NCI-H524 (cell line): ENCODE measurements at places on chromosomes 3 and 15.

DNA sequence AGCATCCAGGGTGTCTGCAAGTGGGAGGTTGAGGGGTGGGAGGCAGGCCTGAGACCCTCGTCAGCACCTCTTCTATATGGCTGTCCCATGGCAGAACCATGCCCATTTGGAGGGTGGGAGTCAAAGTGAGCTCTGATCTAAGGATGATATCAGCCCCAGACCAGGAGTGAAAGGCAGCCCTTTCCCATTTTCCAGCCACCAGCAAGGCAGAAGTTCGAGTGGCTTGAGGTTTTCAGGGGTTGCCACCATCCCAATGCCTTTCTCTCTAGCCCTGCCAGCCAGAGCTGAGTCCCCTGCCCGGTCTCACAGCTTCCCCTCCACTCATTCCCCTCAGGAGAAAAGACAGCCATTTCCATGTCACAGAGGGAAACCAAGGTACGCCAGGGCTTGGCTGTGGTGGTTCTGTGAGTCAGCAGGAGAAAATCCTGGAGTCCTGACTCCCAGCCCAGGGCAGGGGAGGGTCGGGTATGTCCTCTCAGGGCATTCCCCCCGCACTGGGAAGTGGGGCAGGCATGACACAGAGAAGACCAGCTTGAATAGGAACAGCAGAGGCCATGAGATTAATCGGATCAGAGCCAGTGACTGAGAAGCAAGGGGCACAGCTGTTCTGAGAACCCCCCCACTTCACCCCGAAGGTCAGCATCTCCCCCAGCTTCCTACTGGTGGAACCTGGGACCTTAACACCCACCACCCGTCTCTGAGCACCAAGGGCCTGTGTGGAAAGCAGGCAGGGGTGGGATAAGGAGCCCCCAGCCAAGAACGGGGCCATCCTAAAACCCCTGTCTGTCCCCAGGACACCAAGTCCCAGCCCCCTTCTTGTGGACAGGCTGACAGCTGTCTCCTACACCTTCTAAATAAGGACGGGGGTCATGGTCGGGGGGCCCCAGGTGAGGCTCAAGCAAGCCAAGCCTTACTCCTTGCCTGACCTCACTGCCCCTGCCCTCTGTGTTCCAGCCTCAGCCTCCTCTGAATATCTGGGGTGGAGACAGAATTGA is 965 bp upstream of the SLC38A3 start:
- DNase-seq = no peak

- DNase-seq = peak; percentile 38
Observed at GRCh38 chr3:81920816-81921215, 159.4 kb upstream of the GBE1 start.

GRCh38 chr15:89352476-89352875 is 17.9 kb upstream of the POLG start:
- DNase-seq = no peak

DNA sequence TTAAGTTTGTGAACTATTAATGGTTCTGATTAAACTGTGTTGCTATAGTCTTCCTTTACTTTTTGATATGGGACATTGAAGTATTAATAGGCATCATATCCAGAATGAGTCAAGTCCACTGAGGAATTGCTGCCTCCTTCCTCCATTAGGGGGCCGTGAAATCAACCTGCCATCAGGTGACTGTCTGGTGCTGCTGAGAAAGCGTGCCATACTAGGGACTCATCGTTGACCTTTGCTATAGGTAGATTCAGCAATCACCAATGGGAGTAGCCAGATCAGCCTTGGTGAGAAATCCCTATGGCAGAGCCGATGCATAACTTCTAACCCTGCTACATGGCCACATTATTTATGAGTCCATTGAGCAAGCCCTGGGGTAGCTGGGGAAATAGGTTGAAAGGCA is 30.1 kb upstream of the SLC28A2 start:
- no peak for DNase-seq

DNA sequence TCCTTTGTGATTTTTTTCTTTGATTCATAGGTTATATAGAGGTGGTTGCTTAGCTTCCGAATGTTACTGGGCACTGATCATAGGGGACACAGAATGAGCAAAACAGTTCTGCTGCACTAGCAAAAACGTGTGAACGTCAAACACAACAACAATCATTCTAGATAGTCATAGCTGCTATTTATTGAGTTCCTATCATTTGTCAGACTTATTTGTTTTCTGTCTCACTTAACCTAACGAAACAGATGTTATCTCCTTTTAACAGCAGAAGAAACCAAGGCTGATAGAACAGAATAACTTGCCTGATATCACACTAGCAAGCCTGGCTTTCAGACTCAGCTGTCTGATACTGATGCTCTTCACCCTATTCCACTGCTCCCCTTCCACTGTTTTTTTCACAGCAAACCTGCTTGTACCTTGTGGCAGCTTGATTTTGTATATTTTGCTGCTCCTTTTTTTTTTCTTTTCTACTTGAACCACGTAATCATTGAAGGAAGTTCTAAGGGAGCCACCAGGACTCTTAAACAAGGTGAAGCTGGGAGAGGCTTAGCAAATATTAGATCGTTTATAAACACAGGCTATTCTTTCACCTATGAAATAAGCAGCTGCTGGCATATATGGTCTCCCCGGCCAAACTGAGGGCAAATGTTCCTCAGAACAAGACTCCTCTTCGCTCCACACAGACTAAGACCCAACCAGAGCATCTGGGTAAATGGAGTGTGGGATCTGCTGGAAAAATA is 78.8 kb downstream of the MCF2L2 start:
- no peak for DNase-seq

DNA sequence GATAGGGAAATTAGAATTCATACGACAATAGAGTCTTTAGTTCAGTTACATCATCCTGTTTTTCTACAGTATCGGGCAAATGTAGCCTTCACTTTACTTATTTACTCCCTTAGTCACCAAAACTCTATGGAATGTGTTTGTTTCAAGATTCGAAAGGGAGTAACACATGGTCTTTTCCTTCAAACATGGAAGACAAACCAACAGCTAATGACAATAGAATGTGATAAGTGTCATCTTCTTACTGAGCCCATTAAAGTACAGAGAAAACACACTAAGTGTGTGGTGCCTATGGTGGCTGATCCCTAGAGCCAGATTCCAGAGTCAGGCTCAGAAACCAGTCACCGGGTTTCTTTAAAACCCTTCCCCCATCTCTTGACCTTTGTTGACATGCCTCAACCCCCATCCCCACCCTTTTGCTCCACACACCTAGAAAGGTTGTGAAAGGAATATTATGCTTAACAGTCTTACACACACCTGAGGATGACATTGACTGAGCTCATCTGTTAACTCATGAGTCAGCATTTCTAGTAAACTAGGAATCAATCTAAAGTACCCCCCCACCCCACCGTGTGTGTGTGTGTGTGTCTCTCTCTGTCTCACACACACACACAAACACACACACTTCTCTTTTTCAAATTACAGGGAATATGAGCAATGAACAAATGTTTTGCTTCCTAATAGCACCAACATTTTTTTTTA is 549.6 kb upstream of the CCDC54 start:
- no peak for DNase-seq

GRCh38 chr3:11717301-11717700 is 73.6 kb upstream of the VGLL4 start:
- DNase-seq = no peak

DNA sequence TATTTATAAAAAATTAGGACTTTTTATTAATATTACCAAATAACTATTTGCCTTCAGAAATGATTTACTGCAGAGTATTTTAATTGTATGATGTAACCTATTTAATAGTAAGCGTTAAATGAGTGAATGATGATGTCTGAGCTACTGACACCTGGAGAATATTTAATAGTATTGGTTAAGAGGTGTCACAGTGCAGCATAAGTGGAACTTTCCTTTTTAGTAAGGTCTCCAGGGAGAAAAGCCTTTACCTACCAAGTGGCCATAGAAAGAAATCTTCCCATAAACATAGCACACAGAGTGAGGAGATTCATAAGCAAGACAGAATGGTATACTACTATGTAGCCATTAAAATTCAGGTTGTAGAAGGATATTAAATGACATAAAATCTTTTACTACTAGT is 441.7 kb downstream of the TBL1XR1 start:
- DNase-seq = no peak

- DNase-seq = no peak
Observed at GRCh38 chr3:186532598-186533072, 11.5 kb downstream of the CRYGS start.
